Stimulated activated CD8-positive, alpha-beta memory T cell treated with anti-CD3 and anti-CD28 coated beads, Interleukin-7, amount 100 ng/mL, for 1 hour (primary cell): ENCODE measurements at places on chromosomes 12 and 14.

GRCh38 chr12:6065863-6066199 is 58.6 kb downstream of the VWF start:
- no peak for DNase-seq

DNA sequence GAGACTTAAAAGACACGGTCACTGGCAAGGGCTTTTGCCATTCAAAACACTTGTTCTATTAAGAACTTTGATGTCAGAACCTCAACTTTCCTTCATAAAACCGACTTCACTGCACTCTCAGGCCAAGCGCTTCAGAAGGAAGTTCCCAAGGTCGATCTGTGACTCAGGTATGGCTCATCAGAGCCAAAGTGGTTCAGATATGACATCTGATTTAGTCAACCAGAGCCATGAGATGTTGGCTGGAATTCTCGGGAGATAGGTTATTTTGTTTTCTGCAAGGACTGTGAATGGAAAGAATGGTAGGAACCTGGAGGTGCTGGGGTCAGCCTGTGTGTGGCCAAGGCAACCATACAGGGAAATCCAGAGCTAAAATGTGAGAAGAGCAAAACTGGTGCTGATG is 445.6 kb downstream of the GLT1D1 start:
- no peak for DNase-seq

- DNase-seq = no peak
Measured at GRCh38 chr12:59403259-59403932, 192.4 kb upstream of the SLC16A7 start.

- DNase-seq = no peak
Measured at GRCh38 chr12:125528281-125528680, 463.0 kb downstream of the AACS start.

GRCh38 chr12:53049571-53050318 is at the start of gene TNS2:
TSS of gene TNS2 (plus strand) at chr12:53050065. CDS start at chr12:53050186, 121 bp downstream.
- no peak for DNase-seq

DNA sequence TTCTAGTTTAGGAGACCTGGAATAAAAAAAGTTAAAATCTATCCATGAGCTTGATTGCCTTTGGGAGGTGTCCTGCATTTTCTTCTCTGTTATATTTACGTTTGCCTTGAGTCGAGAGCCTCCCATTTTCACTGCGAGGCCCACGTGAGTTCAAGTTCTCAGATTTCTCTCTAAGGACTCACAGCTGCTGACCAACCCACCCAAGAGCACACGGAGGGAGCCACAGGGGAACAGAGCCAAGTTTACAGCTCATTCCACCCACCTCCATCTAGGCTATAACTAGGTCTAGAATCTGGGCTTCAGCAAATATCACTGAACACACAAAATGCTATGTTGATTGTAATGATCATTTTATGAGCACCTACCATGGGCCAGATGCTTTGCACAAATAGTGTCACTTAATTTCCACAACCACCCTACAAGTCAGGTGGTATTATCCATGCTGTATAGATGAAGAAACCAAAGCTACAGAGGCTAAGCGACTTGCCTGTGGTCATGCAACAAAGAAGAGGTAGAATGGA is 16.7 kb downstream of the ALDH1L2 start:
- no peak for DNase-seq

- DNase-seq = no peak
Measured at GRCh38 chr12:88342251-88342806, 200.2 kb downstream of the TMTC3 start.

DNA sequence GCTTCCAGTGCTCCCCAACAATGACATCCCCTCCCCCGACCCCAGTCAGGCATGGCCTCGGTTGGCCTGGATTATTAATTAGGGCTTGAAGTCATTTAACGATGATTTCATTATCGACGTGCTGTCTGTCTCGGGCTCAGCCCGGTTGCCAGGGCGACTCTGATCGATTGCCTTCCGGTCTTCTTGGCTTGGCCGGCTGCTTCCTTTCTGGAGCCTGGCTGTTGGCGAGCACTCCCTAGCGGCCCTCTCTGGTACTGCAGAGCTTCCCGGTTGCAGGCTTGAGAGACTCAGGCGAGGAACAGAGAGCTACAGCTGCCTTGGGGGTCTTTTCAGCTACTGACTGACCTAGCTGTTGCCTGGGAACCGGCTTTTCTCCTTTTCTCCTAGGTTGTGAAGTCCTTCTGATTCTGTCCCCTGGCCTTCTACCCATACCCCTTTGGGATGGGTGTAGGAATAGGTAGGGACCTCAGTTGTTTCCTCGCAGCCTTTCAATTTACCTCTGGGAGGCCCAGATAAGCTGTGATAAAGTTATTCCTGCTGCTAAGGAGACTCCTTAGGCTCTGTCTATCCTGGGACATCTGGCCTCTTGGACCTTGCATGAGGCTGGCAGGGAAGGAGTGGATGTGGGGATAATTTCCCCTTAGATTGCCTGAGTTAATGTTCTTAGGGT is 5.5 kb upstream of the CISTR start:
- peak; percentile 65 for DNase-seq

DNA sequence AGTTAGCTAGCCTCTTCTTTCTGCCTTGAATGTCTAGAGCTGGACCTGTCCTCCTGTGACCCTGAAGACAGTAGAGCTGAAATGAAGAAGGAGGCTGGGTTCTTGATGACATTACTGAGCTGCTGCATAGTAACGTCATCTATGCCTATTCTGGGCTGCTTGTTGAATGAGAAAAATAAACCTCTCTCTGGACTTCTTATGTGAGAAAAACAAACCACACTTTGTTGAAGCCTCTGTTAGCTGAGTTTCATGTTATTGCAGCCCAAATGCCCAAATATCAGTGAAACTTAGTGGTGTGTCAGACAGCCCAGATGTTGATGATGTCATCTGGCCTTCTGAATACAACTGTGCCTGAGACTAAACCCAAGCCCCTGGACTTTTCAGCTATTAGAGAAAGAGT is 67.0 kb upstream of the MAX start:
- DNase-seq = no peak

- DNase-seq = no peak
Measured at GRCh38 chr12:100024974-100025555, 40.3 kb upstream of the ANKS1B start.

DNA sequence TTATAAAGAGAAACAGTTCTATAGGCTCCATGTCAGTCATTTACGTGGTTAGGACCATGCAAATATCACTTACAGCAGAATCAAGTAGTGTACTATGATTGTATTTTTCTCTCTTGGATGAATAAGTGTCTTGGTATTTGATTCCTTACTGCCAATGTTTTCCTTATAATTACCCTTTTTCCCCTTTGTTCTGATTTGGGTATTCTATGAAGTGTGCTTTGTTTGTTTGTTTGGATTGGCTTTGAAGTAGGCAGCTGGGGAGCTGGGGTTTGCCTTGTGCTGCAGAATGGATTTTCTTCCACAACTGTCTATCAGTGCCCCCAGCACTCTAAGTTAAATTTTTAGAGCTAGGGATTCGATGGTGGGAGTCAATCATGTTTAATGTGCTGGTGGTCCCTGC is 12.4 kb downstream of the TMEM120B start:
- DNase-seq = no peak

GRCh38 chr14:73049428-73049827 is 8.9 kb upstream of the RBM25 start:
- DNase-seq = no peak

DNA sequence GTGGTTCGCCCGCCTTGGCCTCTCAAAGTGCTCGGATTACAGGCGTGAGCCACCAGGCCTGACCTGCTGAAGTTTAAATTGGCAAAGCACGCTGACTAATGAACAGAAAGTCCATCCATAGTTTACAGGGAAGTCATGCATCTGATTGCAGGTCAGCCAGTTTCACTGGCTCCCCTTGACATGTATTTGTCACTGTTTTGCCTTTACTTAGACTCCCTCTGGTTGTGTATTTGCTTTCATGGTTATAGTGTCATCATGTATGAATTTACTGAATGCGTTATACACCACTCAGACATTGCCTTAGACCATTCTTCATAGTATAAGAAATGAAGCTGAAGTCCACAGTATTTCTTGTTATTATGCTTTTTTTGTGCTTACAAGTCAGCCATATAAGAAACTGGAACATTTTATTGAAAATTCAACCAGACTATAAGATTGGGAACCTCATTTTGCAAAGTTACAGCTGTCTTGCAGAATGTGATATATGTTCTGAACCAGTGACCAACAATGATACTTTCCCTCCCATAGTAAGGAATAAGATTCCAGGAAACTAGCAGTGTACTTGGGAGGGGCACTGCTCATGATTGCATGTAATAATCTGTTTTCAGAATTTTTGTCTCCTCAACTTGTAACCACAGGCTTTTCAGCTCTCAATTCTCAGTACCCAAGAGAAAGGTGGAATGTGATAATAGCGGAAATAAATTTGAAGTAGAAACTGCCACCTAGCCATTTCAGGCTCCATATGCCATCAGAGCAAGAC is 51.9 kb upstream of the ATF7IP start:
- no peak for DNase-seq

GRCh38 chr14:101538878-101539277 is 22.4 kb upstream of the DIO3 start:
- no peak for DNase-seq

DNA sequence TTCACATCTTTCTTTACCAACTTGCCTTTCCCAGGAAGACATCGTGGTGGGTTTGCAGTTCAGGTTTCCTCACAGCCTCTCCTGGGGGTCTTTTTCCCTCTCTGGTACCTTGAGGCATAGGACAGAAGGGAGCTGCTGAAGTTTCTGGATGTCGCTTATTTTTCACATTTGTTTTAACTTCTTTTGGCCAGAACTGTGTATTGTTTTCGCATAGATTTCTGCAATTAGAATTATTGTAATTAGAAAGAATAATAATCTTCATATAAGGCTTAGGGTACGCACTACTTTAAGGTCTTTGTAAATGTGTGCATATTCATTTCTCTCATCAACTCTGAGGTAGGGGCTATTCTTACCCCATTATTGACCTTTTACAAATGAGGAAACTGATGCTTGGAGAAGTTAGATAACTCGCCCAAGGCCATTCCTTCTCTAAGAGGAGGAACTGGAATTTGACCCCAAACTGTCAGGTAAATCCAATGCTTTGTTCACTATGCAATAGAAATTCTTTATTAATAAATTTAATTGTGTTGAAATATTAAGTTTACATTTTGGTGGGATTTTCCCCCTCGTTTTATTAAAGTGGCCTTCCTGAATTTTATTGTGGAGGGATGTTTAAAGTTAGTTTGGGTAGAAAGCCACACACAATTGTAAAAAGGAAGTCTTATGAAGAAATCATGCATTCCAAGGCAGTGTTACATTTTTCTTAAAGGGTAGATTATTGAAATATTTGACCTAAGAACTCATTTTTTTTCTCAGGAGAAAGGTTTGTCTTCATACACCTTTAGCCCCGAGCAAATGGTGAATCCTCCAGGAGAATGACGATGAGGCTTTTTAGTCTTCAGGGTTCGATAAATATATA is 12.1 kb upstream of the SLC38A2 start:
- DNase-seq = no peak

DNA sequence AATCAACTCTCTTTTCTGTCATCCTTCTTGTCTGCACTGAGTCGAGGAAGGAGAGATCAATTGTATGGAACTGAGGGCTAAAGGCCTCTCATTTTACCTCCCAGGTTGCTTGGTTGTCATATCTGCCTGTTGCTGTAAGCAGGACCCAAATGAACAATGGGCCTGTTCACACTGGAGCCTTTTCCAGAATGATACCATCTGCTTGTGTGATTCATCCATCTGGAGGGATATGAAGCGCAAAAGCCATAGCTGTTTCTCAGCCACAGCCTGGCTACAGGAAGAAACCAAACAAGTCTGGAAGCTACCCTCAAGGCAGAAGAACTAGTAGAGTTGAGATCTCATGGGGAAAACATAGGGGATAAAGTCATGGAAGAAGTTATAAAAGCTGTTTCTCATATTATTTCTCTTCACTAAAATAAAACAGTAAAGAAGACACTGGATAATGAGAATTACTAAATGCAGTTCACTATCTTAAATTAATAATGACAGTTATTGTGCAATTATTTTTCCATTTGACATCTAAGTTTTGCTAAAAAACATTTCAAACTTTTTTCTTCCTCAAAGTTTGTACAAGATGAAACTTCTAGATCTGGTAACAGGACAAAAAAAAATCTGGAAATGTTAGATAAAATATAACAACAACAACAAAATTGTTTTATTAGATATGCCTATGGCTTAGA is 106.3 kb downstream of the SPTSSA start:
- no peak for DNase-seq

GRCh38 chr14:105348945-105349699 is 34.6 kb downstream of the PACS2 start:
- DNase-seq = no peak

GRCh38 chr14:54931101-54931500 is 28.5 kb upstream of the GCH1 start:
- DNase-seq = no peak

DNA sequence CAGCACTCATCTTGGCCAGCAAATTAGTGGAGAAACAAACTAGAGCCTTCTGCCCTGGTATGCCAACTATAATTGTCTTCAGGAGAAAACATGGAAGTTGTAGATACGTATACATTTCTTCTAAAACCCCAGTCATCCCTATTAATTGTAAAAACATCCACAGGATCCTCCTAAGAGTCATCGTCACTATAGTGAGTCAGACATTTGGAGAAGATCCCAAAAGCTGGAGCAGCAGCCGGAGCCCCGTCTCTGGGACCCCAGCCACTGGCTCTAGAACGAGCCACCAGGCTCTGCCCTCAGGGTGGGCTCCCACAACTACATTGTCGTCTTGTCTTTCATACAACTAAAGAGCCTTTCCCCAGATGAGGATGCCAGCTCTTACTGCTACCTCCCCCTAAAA is 15.5 kb downstream of the PRKAB1 start:
- no peak for DNase-seq

DNA sequence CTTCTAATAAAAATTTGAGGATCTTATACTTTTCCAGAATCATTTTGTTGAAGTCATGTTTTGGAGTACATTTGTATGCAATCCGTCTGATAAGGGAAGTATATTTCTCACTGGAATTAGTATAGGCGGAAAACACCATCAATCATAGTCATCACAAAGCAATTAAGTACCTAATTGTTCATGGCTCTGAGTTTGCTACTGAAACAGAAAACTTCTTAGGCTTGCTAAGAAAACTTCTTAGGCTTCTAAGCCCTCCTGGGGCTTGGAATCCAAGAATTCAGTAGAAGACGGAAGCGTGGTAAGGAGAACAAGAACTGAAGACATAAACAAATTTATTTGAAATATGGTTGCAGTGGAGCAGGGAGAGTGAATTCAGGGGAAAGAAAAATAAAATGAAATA is 636.3 kb downstream of the DIO2 start:
- no peak for DNase-seq

DNA sequence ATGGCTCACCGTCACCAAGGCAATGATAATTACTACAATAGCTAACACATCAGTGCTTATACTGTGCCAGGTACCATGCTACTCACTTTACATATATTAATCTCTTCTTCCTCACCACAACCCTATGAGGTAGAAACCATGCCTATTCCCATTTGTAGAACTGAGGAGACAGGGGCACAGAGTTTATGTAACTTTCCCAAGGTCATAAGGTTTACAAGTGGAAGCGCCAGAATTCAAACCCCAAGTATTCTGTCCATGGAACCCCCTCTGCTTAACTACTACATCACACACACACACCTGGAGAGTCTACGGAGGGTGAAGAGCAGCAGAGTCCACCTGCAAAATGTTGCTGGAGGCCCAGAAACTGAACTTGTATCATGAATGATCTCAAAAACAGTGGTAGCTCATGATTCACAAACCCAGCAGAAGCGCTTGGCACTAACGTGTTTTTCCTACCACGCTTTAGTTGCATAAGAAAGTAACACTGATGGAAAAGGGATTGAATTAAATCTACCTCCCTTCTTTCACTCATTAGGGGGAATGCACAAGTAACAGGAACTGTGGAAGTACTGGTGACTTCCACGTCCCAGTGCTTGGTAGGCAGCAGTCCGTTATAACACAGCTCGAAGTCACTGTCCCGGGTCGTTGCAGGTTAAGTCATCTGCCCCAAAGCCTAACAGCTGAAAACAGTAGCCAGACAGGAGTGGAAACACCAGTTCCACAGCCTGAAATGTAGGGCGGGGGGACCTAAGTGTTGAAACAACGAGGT is 2.0 kb downstream of the ITPR2 start:
- DNase-seq = no peak
